Activated CD8-positive, alpha-beta T cell treated with anti-CD3 and anti-CD28 coated beads for 36 hours (primary cell): ENCODE measurements at places on chromosomes 3 and 15. TPM values are rescaled to one million over a fixed set of nuclear protein-coding genes. Genes with fewer than 3 reads are reported as not detected.

DNA sequence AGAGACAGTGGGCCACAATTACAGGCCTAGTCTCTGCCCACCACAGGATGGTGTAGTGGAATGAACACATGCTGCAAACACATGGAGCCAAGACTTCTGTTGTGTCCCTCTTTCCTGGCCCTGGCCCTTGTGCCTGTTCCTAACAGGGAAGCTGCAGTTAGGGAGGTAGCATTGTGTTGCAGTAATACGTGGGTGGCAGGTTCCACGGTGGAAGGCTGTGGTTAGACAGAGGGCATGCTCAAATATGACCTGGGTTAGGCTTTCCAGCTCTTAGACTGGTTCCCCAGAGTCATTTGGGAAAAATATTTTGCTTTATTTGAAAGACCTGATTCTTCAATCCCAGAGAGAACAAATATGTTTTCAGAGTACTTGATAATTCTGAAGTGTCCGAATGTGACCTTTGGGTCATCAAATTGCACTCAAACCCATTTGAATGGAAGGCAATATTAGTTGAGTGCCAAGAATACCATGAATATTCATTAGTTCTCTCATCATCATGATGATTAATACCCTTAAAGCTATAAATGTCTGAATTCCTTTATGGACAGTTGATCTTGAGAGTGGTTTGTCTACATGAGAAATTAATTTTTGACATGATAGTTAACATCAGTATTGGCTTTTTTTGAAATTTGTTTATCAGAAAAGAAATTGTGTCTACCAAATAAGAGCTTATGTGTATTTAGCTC, 28.5 kb downstream of the PLAAT1 start:
- no peaks in the 10 kb centered on the region for H3K27me3 ChIP-seq
- no peaks in the 10 kb centered on the region for H3K4me1 ChIP-seq
- H3K36me3 ChIP-seq, result no peaks in the 10 kb centered on the region
- H3K4me3 ChIP-seq, result no peak overlapping the region
- H3K27ac ChIP-seq, result no peak overlapping the region

DNA sequence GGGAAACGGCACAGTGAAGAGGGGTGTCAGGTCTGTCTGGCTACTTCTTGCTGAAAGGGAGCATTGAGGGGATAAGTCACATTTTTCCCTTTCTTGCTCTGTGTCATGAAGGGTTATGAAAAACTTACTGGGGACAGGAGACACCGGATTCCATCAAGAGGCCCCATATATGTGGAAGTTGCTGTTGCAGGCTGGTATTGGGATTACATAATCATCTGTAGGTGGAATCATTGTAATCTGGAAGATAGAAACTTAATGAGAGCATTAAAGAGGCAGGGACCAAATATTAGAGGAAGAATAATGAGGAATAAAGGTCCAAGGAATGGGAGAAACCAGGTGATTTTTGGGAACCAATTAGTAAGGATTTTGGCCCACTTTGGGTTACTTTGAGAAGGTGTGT, 4.2 kb upstream of the TCAIM start:
- peaks cover 6% of the 10 kb centered on the region for H3K4me1 ChIP-seq
- no peak for DNase-seq
- H3K27me3 ChIP-seq, result peaks cover 5% of the 10 kb centered on the region

DNA sequence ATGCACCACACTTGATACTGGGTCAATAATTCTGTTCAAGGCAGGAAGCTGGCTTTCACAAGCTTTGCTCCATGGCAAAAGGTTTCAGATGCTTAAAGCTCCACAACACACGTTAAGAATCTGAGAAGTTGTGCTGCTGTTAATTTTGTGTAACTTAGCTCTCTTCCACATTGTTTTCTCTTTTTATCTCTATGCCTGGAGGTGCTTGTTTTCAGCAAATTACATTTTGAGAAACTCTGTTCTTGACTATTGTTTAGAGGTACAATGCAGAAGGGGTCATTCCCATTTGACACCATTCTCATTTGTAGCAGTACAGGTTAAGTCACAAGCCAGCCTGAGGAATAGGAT, 156.0 kb downstream of the FNDC3B start:
- peaks cover 7% of the 10 kb centered on the region for H3K36me3 ChIP-seq
- peaks cover 2% of the 10 kb centered on the region for H3K4me1 ChIP-seq
- H3K27me3 ChIP-seq, result no peaks in the 10 kb centered on the region

DNA sequence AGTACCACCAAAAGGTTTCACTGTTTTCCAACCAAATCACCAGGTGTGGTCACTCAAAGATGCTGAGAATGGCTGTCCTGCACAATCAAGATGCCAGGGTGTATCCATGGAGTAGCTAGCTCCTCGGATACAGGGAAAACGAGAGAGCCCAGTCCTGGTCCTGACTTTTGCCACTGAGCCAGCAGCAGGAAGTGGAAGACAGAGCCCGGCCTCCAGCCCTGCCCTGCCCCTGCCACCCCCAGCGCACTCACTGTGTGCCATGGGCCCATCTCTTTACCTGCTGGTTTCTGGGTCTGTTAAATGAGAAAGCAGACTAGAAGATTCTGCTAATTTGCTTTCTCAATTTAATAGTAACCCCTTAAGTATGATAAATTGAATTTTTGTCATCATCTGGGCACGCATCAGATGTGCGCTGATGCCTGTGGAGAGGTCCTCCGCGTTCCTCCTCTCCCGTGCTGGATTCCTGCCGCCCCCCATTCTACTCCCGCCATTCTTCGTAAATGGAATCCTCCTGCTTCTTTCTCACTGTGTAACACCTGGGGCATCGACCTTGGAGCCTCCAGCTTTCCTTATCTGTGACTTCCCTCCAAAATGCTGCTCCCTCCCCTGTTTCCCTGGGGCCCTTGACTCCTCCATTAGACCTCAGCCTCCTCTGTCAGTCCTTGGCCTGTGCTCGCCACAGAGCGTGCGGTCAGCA, 18.0 kb downstream of the TNFAIP8L3 start:
- peak; percentile 34 for DNase-seq
- H3K27ac ChIP-seq, result peak overlapping the region; percentile 89
- no peaks in the 10 kb centered on the region for H3K36me3 ChIP-seq
- H3K4me1 ChIP-seq, result peaks cover 34% of the 10 kb centered on the region

DNA sequence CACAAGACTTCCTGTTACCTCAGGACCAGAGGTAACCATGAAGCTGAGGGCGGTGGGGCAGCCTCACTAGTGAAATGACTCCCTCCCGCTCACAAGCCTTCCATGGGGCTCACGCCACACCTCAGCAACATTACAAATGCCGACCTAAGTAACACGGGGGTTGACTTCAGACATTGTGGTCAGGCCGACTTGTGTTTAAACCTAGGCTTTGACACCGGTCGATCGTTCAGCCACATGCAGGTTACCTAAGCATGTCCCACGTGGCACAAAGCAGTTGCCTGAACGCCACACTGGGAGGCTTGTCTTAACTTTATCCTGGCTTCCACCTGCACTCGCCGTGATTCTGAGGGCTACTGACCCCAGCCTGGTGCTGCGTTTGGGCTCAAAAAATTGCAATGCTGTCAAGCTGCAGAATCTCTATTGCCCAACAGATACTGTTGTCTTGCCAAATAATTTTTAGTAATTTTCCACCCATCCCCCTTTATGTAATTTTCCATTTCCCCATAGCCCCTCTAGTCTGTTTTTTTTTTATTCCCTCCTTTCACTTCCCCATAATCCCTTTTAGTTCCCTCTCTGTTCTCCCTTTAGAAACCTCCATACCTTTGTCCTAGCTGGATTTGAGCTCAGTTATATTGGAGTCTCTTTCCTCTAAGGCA, 158.6 kb upstream of the RGMA start:
- H3K36me3 ChIP-seq, result no peaks in the 10 kb centered on the region
- no peak overlapping the region for H3K4me3 ChIP-seq
- peaks cover 5% of the 10 kb centered on the region for H3K27me3 ChIP-seq
- H3K4me1 ChIP-seq, result peaks cover 3% of the 10 kb centered on the region

DNA sequence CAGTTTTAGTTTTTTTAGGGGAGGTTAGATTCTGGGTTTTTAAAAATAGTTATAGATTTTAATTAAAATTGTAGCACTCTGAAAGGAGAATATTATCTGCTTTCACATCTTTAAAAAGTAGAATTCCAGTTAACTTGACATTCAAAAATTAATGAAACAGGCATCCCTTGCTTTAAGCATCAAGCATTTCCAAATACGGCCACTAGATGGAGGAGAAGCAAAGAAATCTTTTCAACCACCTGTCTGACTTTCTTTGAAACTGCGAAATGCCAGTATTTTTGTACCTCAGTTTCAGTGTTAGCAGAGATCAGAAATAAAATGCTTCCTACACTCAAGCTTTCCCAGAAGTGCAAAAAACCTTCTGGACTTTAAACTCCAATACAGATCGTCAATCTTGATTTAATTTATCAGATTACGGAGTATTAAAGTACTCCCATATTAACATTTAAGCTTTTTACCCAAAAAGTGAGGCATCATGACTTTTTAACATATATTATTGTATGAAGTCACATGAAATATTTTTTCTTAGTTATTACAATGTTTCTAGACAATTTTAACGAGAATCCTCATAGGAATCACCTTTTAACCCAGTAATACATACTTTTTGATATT, 153.3 kb downstream of the P3H2 start:
- peaks cover 8% of the 10 kb centered on the region for H3K27me3 ChIP-seq
- H3K36me3 ChIP-seq, result no peaks in the 10 kb centered on the region
- no peak overlapping the region for H3K4me3 ChIP-seq
- H3K27ac ChIP-seq, result no peak overlapping the region

The LRRC31 gene
- total RNA-seq, result not detected

DNA sequence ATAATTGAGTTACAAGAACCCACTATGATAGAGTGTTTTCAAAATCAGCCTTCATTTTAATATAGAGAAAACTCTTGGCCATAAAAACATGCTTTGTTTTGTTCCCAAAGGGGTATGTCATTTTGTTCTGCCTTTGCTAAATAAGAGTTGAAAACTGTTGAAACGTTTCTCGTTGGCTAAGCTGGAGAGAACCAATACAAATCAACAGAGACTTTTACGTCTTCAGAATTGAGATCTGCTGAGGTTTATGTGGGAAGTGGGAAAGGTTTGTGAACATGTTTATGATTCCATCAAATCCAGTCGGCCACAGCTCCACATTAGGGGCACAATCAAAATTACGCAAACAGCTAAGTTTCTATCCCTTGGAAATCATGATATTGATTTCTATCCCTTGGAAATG, 102.0 kb downstream of the IGF2BP2 start:
- H3K27ac ChIP-seq, result no peak overlapping the region
- DNase-seq, result no peak
- no peaks in the 10 kb centered on the region for H3K36me3 ChIP-seq

DNA sequence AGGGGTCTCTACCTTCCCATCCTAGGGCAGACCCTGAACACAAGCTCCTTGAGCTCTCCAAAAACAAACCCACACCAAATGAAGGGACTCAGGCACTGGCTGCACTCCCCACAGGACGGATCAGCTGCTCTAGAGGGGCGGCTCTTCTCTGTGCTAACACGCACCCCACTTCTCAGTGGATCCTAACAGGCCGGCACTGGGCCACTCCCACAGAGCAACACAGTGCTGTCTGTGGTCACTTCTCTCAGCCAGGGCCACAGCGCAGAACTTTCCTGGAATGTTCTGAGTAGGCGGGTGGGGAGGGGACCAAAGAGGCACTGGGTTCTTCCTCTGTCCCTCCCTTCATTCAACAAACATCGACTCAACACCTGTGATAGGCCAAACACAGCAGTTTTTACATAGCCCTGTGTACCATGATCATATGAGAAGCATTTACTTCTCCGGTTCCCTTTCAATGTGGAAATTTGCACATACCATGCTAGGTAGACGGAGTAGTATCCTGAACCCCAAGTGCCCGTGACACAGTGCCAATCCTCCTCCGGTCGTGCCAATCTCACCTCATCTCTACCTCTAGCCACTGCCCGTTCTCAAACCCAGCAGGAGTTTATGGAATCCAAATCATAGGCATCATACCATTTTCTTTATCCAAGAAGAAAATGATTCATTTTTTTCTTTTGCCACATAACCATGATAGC, 98.1 kb downstream of the LRIG1 start:
- H3K4me3 ChIP-seq, result no peak overlapping the region
- no peaks in the 10 kb centered on the region for H3K27me3 ChIP-seq
- peaks cover 3% of the 10 kb centered on the region for H3K4me1 ChIP-seq
- no peak for DNase-seq
- H3K36me3 ChIP-seq, result peaks cover 2% of the 10 kb centered on the region

- peak overlapping the region; percentile 45 for H3K4me3 ChIP-seq
- H3K4me1 ChIP-seq, result peaks cover 82% of the 10 kb centered on the region
- H3K36me3 ChIP-seq, result peaks cover 61% of the 10 kb centered on the region
- peak overlapping the region; percentile 89 for H3K27ac ChIP-seq
- no peaks in the 10 kb centered on the region for H3K27me3 ChIP-seq
Measured at GRCh38 chr15:74795966-74796625, 14.2 kb downstream of the CSK start.

GRCh38 chr3:171790898-171791691, 19.2 kb downstream of the PLD1 start:
- no peaks in the 10 kb centered on the region for H3K27me3 ChIP-seq
- no peak overlapping the region for H3K27ac ChIP-seq
- H3K36me3 ChIP-seq, result no peaks in the 10 kb centered on the region
- H3K4me1 ChIP-seq, result no peaks in the 10 kb centered on the region
- no peak overlapping the region for H3K4me3 ChIP-seq

DNA sequence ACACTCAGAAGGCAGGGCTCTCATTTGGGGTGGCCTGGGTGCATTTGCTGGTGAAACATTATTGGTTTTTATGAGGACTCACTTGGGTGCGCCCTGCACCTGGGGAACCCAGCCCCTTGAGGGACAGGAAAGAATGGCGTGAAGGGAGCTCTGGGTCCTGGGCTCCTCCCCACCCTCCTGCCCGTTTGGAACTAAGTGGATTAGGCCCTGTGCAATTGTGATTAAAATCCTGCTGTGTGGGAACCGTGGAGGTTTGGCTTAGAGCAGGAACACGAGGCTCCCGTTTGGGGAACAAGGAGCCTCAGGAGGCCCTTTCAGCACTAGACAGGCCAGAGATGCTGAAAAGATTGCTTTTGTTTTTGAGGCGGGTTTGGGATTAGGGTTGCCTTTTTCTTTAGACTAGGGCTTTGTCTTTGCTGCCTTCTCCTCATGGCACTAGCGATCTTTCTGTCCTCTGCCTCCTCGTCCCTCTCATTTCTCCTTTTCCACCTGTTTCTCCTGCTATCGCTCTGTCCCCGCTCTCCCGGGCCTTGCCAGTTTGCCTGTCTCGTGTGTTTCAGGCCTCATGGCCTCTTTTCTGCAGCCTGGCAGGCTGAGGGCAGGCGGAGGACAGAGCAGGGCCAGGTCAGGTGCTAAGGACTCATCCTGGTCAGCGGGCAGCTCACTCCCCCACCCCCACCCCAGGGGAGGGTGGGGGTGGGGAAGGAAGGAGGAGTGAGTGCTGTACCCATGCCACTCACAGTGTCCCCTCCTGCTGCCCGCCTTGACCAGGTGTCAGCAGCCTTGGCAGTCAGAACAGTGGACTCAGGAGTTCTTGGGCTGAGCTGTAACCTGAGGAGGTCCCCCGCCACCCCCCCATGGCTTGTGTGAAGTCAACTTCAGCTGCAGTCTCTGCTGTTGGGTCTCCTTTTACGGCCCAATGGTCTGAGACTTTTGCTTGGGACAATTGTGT, 8.6 kb downstream of the MAPKAPK3 start:
- peaks cover 60% of the 10 kb centered on the region for H3K36me3 ChIP-seq
- H3K4me1 ChIP-seq, result peaks cover 91% of the 10 kb centered on the region
- H3K4me3 ChIP-seq, result peak overlapping the region; percentile 27
- no peak for DNase-seq
- H3K27me3 ChIP-seq, result no peaks in the 10 kb centered on the region
